ENCODE measurements at places on chromosomes 7 and 10.

DNA sequence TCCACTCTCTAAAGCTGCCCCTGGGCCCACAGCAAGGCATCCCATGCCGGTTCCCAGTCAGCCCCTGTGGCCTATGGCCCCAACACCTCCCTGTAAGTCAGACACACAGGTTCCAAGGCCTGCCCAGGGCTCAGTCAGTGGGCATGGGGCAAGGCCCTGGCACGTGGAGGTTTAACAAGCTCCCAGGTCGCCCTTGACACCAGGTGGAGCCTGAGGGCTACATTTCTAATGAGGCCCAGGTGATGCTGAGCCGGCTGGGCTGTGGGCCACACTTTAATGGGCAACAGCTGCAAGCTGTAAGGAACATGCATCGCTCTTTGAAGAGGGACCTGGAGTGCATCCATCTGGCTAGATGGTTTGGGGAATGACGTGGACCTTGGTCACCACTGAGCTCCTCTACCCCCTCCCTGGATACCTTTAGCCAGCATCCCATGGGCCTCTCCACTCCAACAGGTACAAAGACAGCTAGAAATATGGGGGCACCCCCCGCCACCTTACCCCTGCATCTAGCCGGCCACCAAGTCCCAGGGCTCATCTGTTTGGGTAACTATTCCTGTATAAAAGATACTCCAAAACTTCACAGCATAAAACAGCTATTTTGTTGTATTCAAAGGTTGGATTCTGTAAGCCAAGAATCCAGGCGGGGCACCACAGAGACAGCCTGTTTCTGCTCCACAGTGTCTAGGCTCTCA lies 122.5 kb downstream of the OAT start:
- peak; percentile 79 for DNase-seq

GRCh38 chr10:62652564-62652963 lies 152.0 kb upstream of the ADO start:
- DNase-seq = no peak

DNA sequence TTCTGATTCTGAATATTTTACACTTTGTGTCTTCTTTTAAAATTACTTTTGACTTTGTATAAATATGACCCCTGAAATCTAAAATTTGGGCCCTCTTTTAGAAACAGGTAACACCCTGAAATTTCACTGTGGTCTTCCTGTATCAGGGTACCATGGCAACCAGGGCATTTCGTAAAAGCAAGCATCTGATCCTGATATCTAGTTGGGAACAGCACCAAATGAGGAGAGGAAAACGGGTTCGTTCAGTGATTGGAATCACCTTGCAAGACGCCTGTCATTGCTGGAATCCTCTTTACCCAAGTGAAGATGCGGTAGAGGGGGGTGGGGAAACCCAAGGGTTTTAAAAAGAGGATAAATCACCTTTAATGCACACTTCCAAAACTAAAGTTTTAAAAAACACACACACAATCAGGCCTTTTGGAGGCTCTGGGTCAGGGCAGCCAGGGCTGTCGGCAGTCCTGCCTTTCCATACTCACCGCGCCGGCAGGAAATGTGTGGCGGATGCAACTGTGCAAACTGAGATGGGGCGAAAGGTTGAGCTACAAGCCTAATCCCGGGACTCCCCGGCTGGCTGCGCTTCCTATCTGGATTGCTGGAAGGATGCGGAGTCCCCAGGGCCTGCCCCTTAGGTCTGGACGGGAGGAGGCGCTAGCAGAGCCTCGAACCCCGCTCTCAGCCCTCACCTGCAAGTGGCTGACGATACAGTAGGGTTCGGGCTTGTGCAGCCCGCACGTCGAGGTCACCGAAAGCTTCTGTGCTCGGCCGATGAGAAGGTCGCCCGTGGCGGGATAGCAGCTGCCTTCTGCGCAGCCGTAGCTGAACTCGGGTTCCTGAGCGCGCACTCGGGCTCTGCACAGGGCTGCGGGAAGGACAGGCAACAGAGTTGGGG lies 1.8 kb downstream of the LAMB1 start:
- DNase-seq = no peak

DNA sequence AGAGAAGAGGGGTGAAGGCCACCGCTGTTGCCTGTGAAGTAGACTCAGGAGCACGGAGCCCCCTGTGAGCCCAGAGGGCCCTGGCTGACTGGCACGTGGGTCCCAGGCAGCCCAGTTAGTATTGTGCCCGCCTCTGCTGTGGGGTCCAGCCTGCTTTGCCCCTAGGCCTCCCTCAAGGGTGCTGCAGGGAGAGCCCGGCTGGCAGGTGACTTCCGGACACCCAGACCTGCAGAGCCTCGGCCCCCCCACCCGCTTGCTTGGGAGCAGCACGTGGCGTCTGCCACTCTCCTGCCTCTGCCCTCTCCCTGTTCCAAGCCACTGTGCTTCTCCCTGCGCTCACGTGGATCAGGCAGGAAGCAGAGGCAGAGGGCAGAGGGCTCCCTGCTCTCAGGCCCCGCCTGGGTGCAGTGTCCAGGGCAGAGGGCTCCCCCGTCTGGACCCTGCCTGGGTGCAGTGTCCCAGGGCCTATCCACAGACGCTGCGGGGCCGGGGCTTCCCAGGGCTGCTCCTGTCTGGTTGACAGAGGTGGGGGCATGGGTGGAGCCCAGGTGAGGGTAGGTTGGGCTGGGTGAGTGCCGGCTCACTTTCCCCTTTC lies 88.4 kb downstream of the DNAJB6 start:
- no peak for DNase-seq

- DNase-seq = no peak
Observed at GRCh38 chr10:3478153-3478552, 305.6 kb upstream of the PITRM1 start.

- no peak for DNase-seq
Observed at GRCh38 chr7:156380261-156380660, 260.3 kb upstream of the RNF32 start.

DNA sequence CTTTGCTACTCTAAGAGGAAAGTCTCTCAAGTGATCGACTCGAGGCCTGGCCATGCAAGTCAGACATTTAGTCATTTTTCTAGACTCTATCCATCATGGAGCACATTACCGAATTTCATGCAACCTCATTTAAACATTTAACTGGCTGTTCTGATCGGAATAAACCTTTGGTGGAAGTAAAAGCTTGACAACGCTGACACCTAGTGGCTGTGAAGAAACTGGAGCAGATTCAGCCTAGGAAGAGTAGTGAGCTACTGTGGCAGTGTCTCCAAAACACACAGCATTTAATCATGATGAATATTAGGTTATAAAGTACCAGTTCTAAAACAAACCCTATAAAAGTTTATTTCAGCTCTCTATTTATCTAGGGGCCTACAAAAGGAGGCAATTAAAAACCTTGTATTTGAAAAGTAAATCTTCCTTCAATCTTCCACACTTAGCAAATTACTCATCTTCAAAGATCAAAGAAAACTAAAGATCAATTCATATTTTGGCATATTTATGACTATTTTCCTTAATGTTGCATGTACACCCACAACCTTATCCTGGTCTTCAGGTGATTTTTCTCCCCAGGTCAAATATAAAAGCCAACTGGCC lies 175.0 kb downstream of the CTNNA3 start:
- DNase-seq = peak; percentile 27

DNA sequence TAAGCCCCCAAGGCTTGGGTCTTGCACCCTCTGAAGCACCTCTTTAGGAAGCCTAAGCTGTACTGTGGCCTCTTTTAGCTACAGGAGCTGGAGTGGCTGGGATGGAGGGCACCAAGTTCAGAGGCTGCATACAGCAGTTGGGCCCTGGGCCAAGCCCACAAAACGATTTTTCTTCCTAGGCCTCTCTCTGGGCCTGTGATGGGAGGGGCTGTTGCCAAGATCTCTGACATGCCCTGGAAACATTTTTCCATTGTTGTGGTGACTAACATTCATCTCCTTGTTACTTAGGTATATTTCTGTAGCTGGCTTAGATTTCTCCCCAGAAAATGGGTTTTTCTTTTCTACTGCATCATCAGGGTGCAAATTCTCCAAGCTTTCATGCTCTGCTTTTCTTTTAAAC lies 375.7 kb upstream of the NPSR1 start:
- DNase-seq = no peak

DNA sequence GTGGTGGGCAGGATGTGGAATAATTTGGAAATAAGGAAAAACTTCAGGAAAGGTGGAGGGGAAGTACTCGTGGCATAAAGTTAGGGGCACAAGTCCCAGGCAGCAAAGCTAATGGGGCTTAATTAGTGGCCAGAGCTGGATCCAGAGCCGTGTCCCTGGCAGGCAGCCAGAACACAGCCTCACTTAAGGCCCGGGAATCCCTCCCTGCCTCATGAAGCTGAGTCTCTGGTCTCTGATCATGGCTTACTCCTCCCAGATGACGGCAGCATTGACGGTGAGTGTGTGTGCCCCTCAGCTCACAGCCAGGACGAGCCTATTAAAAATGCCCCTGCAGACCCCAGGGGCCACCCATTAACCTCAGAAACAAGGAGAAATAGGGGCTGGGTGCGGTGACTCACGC lies 48.2 kb upstream of the NPTX2 start:
- peak; percentile 44 for DNase-seq

GRCh38 chr7:52592698-52593097 lies 442.7 kb upstream of the POM121L12 start:
- no peak for DNase-seq

DNA sequence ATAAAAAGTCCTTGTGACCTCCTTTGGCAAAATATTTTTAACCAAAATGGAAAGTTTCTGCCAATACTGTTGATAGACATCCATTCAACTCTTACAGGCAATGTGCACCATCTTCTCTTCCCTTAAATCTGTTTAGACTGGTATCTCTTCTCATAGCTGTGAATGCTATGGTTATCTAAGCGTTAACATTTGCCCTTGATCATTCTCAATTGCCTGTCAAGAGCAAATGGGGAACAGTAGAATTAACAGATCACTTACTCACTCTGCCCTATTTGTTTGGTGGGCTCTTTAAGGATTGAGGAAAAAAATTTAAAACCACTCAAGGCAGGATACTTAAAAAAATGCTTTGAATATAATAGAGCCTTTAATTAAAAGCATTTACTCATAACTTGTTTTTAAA lies 808.4 kb downstream of the NXPH1 start:
- DNase-seq = no peak

- DNase-seq = no peak
Observed at GRCh38 chr10:48690791-48691660, 6.4 kb downstream of the WDFY4 start.

GRCh38 chr7:139675127-139676125 lies 102.4 kb downstream of the HIPK2 start:
- DNase-seq = no peak

GRCh38 chr7:74617180-74617744 lies 40.3 kb upstream of the GTF2I start:
- DNase-seq = no peak

DNA sequence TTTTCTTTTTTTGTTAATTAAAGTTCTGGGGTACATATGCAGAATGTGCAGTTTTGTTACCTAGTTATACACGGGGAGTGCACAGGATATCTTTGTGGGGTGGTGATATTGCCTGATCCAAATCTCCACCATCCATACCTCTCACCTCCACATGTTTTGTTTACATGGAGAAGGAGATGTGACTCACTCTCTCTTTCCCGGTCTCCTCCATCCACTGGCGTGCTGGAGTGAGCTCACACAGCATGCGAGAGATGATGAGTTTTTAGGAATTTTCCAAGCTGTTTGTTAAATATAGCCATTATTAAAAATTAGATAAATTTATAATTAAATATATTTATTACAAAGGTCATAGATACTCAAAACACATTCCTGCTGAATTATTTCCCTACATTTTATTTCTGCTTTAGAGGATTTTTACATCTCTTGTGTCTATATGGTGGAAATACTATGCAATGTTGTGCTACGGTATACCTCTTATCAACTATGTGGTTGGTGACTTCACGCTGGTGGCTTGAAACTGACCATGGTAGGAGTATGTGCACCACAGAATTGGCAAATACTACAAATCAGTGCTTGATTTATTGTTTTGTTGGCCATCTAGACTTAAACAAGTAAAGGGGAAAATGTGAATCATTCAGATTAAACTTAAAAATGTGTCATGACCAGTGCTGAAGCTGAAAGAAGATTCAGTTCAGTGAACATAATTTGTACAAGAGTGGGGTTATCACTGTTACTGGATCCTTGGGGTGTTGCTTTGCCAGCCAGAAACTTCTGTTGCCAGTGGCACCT lies 107.9 kb upstream of the FAM180A start:
- no peak for DNase-seq

DNA sequence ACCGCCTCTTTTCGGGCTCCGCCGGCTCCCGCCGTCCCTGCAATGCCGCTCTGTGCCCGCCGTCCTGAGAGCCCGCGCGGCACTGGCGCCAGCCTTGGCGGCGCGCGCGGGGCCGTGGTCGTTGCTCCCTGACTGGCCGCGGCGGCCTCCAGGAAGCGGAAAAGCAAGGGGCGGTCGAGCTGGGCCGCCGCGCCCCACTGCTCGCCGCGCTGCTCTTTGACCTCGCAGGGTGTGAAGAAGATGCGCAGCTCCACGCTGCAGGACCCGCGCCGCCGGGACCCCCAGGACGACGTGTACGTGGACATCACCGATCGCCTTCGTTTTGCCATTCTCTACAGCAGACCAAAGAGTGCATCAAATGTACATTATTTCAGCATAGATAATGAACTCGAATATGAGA lies at the start of gene CDC14C:
CDC14C (plus strand) TSS at position 115 of the 400 bp plus-strand sequence; CDS start at position 241, 126 bp downstream.
- DNase-seq = no peak

GRCh38 chr10:62924344-62924748 lies 108.2 kb upstream of the EGR2 start:
- DNase-seq = no peak

DNA sequence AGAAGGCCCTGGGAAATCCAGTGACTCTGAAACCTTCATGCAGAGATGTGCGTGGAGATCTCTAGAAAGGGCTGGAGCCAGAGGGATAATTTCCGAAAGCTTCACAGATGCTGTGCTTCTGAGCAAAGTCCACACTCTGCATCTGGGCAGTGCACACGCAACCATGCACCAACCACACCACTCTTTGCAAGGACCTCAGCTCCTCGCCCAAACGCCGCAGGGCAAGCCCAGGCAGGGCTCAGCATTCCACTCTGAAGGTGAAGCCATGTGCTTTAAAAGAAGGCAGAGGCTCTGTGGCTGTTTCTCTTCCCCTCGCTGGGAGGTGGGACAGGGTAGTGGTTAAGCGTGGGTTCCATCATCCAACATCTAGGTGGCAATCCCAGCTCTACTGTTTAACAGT lies 48.4 kb downstream of the ASB13 start:
- DNase-seq = no peak

DNA sequence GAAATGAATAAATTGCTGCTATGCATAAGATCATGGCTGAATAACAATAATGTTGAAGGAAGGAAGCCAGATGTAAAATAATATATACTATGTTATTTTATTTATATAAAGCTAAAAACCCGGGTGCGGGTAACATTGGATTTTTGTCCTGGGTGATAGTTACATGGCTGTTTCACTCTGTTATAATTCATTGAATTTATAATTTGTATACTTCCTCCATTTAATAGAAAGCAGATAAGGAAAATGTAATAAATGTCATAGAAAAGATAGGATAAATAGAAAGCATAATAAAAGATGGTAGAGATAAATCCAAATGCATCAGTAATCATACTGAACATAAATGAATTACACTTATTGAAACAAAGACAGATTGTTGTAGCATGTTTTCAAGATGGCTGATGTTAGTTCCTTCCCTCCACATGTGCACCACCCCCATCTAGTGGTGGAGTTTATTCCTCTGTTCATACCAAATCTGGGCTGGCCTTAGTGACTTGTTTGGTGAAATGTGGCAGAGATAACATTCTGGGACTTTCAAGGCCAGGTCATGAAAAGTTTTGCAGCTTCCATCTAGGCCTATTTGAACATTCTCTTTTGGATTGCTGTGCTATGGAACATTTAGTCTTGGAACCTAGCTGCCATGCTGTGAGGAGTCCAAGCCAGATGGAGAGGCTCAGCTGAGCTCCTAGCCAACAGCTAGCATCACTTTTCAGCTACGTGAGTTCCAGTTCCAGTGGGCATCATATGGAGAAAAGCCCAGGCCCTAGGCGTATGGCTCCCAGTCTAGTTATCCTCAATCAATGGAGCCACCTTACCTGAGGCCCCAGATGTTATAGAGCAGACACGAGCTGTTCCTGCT lies 46.9 kb downstream of the AHCYL2 start:
- peak; percentile 15 for DNase-seq

Measured in NCI-H1092 treated with DMSO at 0.1 percent for 48 hours (cell line).